GM13977 (cell line): ENCODE measurements at places on chromosomes 5 and 9.

DNA sequence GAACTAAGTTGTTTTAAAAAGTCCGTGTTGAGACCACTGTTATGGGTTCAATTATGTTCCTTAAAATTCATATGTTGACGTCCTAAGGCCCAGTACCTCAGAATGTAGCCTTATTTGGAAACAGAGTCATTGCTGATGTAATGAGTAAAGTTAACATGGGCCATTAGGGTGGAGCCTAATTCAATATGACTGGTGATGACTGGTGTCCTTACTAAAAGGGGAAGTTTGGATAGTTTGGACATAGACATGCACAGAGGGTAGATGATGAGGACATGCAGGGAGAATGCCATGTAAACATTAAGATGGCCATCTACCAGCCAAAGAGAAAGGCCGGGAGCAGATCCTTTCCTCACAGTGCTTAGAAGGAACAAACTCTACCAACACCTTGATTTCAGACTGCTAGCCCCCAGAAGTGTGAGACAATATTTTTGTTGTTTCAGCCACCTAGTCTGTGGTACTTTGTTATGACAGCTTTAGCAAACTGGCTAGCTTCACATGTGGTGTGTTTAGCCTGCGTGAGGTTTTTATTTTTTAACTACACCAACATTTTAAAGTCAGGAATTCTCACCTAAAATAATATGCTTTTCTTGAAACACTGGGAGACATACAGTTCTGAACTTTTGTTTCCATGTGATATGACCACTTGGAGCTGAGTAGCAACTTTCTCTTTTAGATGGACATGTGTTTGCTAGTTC is 135.3 kb downstream of the YIPF5 start:
- no peak for DNase-seq

GRCh38 chr9:34496149-34496712 is 26.6 kb downstream of the ENHO start:
- DNase-seq, result no peak

- DNase-seq, result no peak
Measured at GRCh38 chr5:130067364-130067763, 163.1 kb downstream of the CHSY3 start.

DNA sequence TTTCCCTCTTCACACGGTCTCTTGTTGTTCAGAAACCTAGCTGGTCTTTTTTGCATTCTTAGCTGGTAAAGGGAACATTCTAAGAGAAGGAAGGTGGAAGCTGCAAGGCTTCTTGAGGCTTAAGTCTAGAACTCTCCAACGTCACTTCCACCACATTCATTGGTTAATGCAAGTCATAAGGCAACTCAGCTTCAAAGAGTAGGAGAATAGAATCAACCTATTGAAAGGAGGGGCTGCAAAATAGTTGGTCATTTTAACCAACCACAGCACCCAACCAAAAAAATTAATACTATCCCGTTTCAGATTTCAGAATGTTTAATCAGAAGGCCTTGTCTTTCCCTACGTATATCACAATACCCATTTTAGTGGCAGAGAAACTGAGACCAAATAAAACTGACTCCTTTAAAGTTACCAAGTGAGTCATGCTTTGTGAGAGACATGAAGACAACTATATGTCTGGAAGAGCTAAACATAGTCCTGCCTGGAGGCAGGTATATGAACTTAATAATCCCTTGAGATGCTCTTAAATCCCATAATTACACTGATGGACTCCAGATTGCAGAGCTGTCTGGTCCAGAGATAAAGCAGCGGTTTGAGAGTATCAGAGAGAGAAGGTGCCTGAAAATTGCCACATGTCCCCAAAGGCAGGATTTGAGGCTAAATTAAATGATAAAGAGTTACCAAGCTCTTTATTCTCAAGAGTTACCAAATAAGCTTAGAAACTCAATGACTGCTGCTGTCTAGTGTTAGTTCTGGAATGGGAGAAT is 14.4 kb downstream of the DOCK8 start:
- DNase-seq, result no peak

- no peak for DNase-seq
Measured at GRCh38 chr9:106623558-106623957, 239.4 kb upstream of the ZNF462 start.

DNA sequence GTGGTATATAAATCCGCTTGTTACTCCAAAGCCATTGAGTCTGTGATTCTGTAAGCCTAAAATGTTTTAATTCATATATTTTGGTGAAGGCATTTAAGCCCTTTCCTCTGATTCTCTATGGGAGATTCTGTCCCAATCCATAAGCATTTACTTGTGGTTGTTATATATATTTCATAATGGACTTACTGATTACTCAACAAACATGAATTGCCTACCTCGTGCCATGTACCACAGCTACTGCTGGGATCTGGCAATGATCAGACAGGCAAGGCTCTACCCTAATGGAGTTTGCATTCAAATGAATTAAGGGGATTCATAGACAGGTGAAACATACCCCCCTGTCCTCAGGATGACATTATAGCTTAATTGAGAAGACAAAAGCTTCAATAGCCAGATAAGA is 54.5 kb downstream of the C9orf152 start:
- no peak for DNase-seq
